ENCODE measurements at places on chromosomes 12 and 14.

DNA sequence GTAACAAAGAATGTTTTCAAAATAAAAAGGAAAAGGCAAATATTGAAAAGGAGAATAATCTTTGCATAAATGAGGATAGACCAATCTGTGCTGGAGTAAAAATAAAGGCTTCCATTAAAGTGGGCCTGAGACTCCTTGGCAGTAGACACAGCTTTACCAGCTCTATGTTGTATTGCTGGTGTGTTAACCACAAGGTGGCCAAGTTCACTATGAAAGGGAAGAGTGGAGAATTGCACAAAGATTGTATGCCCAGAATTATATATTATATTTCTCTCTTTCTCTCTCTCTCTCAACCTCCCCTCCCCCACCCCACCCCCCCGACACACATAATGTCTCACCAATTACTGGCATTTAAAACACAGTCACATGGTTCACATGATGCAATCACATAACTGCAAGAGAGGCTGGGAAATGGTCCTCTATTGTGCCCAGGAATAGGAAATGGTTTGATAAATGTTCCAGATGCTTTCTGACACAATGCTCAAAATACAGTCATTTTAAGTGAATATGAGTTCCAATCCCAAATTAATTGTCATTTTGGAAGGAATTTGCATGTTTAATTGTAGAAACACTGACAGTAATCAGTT, 222.6 kb upstream of the SYT1 start:
- DNase-seq = no peak

DNA sequence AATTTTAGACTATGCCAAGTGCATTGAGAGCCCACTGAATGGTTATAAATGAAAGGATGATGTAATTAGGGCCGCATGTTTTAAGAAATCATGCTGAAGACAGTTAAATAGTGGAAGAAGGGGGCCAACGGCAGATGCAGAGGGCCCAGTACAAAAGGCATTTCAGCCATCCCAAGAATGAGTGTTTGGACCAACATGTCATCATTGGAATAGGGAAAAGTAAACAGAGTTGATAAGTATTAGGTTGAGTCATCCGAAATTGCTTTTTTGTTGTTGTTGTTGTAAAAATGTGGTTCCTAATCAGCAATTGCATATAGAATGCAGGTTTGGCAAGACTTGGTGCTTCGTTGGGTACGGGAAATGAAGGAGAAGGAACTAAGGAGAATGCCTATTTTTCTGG, 29.5 kb downstream of the BMP4 start:
- DNase-seq = no peak

GRCh38 chr14:73381380-73382013, 76.8 kb downstream of the NUMB start:
- no peak for DNase-seq

DNA sequence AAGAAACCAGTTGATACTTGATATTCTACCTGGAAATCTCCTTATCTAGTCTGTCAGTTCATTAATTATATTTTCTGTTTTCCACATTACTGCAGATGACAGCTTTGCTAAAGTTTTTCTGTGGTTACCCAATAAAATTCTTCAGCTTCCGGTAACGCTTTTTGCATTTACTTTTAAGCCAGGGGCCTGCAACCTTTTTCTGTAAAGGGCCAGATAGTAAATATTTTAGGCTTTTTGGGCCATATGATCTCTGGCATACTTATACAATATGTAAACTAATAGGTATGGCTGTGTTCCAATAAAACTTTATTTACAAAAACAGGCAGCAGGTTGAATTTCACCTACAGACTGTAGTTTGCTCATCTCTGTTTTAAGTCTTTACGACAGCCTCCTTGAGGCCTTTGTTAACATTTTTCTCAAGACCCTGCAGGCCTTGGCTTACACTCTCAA, 48.3 kb downstream of the SPATS2 start:
- DNase-seq = no peak

DNA sequence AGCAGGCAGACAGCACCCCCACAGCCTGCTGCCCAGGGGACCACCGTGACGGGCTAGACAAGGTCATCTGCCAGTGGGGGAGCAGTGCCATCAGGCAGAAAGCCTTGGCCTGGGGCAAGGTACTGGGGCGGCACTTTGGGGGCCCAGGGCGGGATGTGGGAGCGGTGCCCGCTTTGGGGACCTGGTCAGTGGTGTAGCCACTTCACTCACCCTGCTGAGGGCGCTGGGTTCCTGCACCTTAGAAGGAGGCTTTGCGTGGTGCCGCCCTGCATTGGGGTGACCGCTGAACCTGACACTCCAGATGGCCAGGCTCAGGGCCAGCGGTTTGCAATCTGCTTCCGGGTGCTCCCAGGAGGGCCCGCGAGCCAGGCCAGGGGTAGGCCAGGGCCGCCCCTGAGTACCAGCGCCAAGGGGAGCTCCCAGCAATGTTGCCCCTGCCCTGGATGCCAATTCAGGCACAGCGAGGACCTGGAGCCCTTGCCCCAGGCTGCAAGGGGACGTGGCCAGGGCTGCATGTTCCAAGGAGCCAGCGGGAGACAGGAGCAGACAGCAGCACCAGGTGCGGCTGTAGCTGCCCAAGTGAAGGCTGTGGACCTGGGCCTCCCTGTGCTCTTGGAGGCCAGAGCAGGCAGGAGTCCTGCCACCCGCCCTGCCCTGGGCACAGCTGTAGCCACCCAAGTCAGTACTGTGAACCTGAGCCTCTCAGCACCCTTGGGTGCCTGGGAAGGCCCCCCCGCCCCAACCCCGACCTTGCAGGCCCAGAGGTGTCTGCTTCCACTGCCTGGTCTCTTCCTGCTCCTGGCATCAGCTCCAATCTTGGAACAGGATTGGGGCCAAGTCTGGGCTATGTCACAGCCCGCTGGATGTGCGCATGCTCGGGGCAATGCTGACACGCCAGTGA, 550.7 kb downstream of the SLC6A15 start:
- no peak for DNase-seq

GRCh38 chr14:56333359-56334292, 215.4 kb downstream of the PELI2 start:
- peak; percentile 59 for DNase-seq

GRCh38 chr12:26948309-26948708, 10.0 kb downstream of the FGFR1OP2 start:
- DNase-seq = no peak

DNA sequence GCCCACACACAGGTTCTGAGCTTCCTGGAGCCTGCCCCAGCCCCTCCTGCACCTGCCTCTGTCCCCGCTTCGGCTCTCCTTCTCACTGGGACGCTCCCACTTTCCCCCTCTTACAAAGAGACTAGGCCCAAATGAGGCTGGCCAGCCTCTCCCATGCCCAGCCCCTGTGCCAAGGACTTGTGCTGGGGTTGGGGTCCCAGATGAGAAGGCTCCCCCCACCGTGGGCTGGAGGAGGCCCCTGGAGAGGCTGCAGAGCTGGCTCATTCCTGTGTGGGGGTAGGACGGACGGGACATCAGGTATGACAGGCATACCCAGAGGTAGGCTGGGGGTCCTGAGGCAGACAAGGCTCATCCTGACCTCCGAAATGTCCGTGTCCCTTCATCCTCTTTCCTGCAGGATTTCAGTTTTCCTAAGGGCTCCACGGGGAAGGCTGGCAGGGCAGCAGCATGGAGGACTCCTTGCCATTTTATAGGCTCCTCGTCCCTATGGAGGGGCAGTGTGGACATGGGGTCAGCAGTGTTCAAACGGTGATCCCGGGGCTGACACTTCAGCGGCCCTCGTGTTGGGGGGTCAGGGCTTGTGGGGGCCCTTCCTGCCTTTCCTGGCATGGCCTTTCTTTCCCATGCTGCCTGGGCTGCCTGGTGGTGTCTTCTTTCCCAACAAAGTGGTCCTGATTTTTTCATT, 49.1 kb upstream of the MEG3 start:
- DNase-seq = no peak

DNA sequence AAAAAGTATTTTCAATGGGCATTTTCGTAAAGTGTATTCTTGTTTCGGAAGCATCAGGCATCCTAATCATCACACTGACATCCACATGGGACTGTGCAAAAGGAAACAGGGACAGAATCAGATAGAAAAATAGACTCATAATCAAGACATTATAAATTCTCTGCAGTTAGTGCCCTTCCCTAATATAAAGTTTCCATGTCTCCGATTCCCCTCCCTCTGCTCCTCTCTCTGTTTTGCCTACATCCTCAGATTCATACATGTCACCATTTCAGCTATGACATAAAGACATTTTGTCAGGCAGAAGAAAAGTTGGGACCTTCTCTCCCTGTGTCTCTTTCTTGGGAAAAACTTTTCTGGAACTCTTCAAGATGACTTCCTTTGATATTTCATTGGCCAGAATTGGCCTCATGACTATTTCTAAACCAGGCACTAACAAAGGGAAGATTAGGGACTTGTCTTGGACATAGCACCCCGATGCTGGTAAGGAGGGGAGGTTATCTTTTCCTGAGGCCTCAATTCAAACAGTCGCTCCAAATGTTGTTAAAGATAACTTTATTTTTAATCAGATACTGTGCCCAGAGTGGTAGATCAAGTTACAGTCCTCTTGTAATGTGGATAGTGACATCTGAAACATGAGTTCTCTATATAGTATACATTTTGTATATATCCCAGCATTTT, 212.1 kb upstream of the BTG1 start:
- DNase-seq = no peak

GRCh38 chr14:71397371-71397770, 490.1 kb downstream of the PCNX1 start:
- DNase-seq = no peak

Measured in inflammatory macrophage (primary cell).